ENCODE measurements at places on chromosomes 1 and 21.

- no peak for DNase-seq
Measured at GRCh38 chr1:36397083-36397377, 678 bp downstream of the LSM10 start.

DNA sequence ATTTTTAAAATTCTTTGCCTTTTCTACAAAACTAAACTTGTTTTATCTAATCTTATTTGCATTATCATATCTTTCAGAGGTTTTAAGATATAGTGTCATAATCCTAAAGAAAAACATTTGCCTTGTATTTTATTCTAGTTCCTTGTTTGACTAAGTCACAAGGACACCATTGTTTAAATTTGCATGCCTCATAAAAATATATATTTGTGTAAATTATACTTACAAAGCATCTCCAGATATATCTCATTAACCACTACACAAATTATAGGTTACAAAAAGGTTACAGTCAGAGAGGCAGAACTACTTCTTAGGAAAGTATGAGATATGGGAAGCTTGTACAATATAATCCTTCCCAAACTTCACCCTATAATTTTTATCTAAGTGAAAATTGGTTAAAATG, 4.2 kb upstream of the RGS13 start:
- no peak for DNase-seq

DNA sequence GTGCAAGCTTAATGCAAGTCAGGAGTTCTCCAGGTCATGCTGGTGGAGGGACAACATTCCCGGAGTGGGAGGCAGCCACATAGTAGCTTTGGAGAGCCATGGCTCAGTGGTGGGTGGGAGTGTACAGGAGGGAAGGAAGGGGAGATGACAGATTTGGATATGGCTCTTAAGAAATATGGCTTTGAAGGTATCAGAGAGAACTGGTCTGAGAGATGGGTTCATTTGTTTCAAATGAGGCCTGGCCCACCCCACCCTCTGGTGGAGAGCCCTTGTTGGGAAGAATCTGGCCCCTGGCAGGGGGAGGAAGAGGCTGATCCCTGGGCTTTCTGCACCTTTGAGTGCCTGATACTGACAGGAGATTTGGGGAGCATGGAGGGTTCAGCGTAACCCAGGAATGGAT, 6.1 kb downstream of the DMBX1 start:
- no peak for DNase-seq

- DNase-seq = no peak
Measured at GRCh38 chr1:77652268-77652667, 30.2 kb downstream of the ZZZ3 start.

DNA sequence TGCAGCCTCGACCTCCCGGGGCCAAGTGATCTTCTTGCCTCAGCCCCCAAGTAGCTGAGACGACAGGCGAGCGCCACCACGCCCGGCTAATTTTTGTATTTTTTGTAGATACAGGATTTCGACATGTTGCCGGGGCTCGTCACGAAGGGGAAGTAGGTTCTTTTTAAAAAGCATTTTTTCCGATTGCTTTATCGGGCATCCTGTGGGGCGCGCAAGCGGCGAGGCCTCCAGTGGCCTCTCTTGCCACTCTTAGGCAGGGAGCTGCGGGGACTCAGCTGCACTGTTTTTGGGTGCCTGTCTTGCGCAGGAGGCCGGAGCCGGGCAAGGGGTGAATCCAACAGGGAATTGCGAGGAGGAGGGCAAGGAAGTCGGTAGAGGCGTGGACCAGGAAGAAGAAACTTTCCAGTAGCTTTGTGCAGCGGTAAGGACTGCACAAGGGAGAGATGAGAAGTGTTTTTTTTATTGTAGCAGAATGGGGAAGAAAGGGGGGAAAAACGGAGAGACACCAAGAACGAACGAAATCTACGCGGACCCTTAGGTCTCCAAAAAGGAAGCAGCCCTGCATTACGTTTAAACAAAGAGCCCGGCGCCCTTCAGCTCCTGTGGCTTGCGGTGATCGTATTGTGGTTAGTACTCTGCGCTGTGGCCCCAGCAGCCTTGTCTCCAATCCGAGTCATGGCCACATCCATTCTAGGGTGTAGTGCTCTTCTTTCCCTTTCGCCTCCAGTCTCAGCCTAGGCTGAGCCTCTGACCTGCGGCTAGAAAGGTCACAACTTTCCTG, 164.8 kb downstream of the PPIAL4G start:
- DNase-seq = peak; percentile 84

DNA sequence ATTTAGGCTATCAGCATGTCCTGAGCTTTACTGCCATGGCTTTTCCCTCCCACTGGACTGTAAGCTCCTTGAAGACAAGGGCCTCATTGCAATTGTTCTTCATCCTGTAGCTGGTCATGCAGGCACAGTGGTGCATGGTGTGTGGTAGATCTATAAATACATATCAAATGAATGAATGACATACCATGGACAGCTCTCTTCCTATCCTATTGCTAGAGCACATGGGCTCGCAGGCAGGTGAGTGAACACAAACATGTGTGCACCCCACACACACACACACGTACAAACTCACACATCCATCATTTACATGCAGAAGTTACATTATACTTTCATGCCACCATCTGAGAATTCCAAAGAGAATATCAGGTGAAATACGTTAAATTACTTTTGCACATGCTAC, 172.9 kb upstream of the RUNX1 start:
- DNase-seq = no peak

- DNase-seq = no peak
Measured at GRCh38 chr1:73401666-73402065, 796.3 kb downstream of the LRRIQ3 start.

DNA sequence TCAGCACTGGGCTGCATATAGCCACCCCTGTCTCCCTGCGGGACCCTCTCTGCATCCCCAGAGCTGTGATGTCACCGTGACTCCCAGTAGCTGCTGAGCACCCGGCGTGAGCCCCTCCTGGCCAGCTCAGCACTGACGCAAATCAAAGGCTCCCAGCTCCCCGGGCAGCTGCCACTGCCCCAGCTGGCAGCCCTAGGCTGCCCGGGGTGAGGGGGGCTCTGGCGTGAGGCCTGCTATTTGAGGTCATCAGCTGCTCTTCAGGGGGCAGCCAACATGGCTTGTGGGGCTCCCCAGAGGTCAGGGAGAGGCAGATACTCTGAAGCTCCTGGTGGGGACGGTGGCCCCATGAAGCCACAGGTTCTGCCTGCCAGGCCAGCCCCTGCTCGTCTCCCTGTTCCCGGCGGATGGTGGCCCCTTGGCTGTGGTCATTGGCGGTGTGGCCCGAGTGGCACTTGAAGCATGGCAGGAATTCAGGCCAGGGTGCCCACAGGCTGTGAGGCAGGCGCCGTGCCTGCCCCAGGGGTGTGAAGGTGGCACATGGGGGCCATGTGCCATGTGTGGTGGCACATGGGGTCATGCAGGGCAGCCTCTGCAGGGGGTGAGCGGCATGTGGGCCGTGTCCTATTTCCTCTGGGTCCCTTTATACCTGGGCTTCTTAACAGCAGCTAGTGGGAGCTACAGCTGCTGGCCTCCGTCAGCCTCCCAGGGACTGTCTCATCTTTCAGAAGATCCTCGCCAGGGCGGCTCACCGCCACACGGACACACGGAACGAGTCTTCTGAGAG, 85.4 kb downstream of the SIK1 start:
- no peak for DNase-seq

Data from stimulated activated CD8-positive, alpha-beta memory T cell treated with anti-CD3 and anti-CD28 coated beads, Interleukin-4, amount 100 ng/mL, for 48 hours (primary cell).